Renal cortex interstitium (tissue), 15 donors: ENCODE measurements at places on chromosomes 2 and 18.

DNA sequence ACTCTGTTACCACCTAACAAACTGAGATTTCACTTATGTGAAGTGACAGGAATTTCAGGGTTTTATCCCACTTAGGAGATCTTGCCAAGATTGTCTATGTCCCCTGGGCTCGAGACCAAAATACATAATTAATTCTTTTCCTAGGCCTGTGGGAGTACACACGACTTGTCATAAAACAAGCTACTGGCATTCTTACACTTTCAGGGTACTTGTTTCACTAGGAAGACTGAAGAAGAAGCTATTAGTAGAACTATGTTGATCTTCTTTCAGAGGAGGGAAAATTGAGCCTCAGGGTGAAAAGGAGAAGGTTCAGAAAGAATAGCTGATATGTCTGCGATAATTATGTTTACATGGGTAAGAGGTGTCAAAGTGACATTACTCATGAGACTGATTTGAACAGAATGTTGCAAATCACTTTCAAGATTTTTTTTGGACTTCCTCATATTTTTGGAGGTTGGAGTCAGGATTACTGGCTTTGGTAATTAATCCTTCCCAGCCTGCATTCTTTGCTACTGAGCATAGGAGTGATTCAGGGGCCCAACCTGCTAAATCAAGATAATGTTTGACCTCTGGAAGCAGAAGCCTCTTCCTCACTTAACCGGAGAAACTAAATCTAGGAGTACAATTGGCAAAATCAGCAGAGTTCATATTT, 240.0 kb upstream of the NT5C1B start:
- DNase-seq = no peak

DNA sequence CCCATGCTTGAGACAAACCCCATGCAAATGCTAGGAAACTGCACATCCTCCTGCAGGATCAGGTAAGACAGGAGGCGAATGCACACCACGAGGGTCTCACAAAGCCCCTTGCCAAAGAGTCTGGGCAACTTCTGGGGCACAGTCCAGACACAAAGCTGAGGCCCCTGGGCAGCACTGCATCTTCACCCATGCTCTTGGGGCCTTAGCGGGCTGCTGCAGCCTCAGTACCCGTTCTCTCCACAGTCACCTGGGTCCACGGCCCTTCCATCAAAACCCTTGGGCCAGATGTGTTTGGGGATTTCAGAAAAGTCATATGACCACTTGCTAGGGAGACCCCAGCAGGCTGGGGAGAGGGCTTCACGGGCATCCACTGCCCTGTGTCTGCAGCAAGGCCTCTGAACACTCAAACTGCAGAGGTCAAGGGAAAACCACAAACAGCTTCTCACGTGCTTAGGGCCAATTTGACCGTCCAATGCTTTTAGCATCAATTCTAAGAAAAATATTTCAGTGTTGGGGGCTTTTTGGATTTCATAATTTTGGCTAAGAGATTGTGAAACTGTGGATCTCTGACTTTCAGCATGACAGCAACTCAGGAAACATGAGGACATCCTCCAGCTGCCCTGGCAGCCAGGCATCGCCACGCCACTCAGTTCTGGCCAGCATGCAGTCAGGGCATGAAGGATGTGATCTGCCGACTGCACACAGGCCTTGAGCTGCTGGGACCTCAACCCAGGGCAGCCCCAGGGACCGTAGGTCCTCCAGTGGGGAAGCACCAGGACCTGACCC, 20.0 kb downstream of the PASK start:
- DNase-seq = no peak

GRCh38 chr2:181957668-181958067, 28.0 kb upstream of the PPP1R1C start:
- DNase-seq = no peak

DNA sequence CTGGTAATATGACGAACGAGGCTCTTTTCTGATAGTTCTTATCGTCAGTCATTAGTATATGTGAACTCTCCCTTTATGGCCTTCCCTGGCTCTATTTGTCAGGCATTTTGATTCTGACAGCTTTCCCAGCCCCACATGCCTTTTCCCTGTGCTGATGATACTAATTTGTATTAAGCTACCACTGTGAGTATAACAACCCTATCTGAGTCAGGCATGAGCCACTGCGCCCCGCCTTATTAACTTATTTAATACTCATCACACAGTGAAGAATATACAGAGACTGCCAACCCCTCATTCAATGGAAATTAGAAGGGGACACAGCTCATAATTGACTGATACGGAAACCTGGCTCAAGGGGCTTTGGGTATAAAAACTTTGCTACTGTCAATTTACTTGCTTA, 140.0 kb downstream of the NETO1 start:
- DNase-seq = no peak

- no peak for DNase-seq
Measured at GRCh38 chr2:223576873-223577272, 25.3 kb downstream of the SCG2 start.

DNA sequence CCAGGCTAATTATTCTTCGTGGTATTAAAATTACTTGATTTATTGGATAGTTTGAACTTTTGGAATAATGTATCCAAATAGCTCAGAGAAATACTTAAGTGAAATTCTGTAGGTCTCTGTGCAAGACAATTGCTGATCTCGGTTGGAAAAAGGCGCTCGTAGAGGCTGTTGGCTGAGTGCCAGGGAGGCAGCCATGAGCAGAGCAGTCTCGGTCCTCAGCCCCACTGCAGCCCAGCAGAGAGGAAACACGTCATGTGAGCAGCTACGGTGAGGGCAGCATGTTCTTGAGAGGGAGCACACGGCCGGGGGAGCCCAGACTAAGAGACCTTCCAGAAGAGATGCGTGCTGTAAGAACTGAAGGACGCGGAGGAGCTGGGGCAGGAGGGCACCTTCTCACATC, 42.5 kb downstream of the DCDC2C start:
- DNase-seq = no peak

- DNase-seq = no peak
Measured at GRCh38 chr2:86673986-86674670, 46.0 kb upstream of the RMND5A start.

GRCh38 chr18:59056706-59057492, 82.8 kb upstream of the SEC11C start:
- DNase-seq = peak; percentile 57

GRCh38 chr18:39959839-39960238, 1995.2 kb upstream of the PIK3C3 start:
- no peak for DNase-seq

- peak; percentile 71 for DNase-seq
Measured at GRCh38 chr18:48850822-48851598, 99.8 kb downstream of the SMAD7 start.

GRCh38 chr18:11002796-11003195, 146.6 kb downstream of the PIEZO2 start:
- DNase-seq = no peak

- no peak for DNase-seq
Measured at GRCh38 chr2:210752532-210752931, 196.1 kb downstream of the CPS1 start.

GRCh38 chr2:47386551-47386950, 16.4 kb upstream of the MSH2 start:
- DNase-seq = no peak

DNA sequence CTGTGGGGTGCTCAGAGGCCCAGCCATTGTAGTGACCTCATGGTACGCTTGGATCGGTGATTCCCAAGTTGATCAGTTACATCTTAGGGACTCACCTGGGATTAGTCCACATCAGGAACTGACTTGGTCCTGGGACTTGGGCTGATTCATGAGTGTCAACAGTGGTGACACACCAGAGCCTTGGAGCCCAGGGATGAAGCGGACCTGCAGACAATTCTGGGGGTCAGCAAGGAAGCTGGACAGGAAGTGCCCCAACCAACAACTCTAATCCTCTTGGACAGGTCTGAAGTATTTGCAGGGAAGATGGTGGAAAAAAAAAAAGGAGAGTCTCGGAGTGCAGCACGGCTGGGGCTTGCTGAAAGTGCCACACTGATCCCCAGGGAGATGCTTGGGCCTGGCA, 288.6 kb downstream of the PHLPP1 start:
- no peak for DNase-seq

DNA sequence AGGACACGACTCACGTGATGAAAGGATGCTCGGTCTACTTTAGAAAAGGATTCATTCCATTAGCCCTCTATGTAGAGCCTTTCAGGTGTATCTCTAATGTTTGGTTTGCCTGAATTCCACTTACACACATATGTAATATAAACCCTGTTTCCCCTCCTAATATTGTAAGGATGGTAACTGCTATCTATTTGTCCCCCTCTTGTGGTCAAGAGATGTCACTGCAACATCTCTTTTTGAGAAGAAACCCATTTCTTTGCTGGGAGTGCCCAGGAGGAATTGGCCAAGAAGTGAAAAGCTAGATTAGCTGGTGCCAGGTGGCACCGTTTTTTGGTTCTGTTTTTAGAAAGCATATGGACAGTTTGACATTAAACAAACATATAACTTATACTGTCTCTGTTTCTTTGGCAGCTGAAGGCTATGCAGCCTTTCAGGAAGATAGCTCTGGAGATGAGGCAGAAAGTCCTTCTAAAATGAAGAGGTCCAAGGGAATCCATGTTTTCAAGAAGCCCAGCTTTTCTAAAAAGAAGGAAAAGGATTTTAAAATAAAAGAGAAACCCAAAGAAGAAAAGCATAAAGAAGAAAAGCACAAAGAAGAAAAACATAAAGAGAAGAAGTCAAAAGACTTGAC, 41.2 kb downstream of the RALBP1 start:
- DNase-seq = no peak

DNA sequence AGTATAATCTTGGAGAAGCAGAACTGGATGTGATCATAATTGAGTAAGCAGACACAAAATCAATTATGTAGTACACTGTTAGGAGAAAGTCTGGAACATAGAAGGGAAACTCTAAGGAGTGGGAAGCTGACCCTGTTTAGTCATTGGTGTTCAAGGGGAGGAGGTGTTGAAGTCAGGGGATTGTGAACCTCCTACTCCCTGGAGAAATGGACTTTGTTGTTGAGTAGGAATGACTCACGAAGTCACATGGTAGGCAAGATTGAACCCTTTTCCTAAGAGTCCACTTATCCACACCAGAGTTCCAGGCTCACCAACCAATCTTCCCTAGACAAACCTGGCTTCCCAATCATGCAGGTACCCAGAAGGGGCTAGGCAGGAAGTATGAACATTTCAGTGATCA, 81.0 kb upstream of the BCL11A start:
- no peak for DNase-seq

DNA sequence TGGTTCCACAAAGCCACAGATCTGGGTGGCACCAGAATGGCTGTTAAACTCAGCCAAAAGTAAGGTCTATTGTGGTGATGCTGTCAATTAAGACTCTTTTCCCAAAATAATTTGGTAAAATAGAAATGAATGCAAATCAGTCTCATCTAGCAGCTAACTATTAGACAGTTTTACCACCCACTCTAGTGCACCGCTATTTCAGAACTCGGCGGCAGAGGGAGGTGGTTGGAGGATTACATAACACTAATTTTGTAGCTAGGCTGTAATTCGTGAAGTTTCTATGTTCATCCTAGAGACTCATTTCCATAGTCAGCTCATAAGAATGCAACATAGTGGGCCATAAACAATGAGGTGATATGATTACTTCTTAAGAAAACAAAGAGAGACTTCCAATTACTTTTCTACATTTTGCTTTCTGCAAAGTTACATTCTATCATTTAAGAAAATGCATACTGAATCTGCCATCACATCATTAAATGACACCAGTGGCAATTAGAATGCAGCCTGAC, 413.8 kb downstream of the FBXO15 start:
- no peak for DNase-seq

DNA sequence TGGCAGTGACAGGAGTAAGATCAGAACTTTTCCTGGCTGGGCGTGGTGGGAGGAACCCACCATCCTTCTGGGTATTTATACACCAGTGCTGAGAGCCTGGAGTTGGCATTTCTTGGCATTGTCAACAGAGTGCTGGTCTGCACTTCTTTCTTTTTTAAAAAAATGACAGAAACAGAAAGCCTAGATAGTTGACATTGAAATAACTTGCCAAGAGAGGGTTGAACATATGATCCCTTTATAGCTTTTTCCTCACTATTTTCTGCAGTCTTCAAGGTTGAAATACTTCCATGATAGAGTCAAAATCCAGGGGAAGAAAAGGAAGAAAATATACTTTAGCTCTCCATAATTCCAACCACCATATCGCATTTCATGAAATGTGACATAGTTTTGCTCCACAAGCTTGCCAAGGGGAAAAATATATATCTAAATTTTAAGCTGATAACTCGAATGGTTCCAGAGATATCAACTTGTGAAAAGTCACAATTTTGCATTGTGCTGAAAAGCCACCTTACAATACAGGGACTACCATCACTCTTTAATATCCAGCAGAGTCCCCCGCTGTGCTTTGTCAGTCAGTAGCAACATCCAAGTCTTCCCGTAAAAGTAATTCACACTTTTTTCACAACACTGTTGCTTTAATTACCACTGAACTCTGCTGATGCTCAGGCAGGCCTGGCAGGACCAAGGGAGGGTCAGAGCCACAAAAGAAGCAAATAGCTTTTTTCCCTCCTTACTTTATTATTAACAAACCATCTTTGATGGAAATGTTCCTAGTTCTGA, 764.9 kb upstream of the FANCL start:
- no peak for DNase-seq

GRCh38 chr2:85053802-85054201, 79.4 kb upstream of the TCF7L1 start:
- DNase-seq = no peak

- DNase-seq = no peak
Measured at GRCh38 chr2:215833531-215834162, 179.7 kb downstream of the MREG start.

DNA sequence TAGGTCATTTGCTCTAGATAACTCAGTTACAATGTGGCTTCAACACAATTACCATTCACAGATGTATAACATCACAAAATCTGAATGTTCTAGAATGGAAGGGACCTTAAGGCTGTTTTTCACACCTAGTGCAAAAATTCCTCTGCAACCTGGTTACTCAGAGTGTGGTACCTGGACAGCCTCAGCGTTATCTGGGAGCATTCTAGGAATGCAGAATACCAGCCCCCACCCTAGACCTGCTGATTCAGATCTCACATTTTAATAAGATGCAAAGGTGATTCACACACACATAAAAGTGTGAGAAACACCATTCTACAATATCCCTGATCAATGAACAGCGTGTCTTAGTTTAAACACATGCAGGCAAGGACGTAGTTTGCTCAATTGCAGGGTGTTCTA, 233.1 kb downstream of the TDRD15 start:
- DNase-seq = no peak
